PC-3 (cell line): ENCODE measurements at places on chromosomes 12 and 14. TPM values are rescaled to one million over a fixed set of nuclear protein-coding genes. Genes with fewer than 3 reads are reported as not detected.
A peak's percentile ranks its signal among the peaks of the same experiment; 100 is the strongest.

Gene KRT77
- total RNA-seq: not detected in 2 replicates

Gene KICS2
- total RNA-seq: 11.9 and 16.4 TPM in 2 replicates

Gene RAD9B
- total RNA-seq: 0.40 and 0.52 TPM in 2 replicates

DNA sequence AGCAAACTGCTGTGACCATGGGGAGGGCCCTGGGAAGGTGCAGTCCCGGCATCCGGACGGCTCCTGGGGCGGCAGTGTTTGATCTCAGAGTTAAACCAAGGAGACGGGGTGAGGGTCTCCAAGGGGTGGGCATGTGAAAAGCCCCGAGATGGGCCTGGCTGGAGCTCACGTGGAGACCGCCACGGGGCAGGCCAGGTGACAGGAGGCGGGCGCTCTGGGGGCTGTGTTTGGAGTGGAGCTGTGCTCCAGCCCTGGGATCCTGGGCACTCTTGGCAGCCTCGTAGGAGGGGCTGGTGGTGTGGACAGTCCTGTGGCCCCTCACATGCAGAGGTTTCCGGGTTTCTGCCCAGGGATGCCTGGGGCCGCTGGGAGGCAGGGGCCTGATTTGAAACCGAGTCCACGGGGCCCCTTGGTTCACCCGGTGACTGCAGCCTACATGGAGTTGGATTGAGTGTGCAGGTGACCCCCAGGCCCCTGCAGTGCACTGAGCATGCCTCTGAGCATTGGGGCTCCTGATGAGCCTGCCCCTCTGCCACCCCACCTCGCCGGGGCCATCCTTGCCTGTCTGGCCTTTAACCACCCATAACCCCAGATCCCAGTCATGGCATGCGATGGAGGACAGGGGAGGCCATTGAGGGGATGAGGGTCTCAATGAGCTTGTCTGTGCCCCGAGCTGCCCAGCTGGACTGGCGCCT is 8.4 kb downstream of the KIF26A start:
- DNase-seq: no peak

- no peak for DNase-seq
Observed at GRCh38 chr14:100472094-100472455, 115.1 kb downstream of the BEGAIN start.

DNA sequence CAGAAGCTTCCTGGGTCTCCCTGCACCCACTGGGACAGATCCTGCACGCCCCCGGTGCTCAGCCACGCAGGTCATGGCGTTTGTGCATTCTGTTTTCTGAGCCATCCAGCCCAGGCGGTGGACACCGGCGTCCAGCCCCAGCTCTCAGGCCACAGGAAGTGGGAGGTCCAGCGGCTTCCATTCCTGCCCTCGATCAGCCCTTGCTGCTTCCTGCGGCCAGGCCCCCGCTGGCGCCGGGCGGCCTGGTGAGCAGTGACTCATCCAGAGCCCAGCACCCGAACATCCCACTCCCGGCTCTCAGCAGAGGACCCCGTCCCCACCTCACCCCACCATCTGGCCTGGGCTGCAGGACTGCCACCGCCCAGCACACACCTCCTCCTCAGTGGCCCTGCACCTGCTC is 18.0 kb upstream of the NUDT14 start:
- no peak for DNase-seq

DNA sequence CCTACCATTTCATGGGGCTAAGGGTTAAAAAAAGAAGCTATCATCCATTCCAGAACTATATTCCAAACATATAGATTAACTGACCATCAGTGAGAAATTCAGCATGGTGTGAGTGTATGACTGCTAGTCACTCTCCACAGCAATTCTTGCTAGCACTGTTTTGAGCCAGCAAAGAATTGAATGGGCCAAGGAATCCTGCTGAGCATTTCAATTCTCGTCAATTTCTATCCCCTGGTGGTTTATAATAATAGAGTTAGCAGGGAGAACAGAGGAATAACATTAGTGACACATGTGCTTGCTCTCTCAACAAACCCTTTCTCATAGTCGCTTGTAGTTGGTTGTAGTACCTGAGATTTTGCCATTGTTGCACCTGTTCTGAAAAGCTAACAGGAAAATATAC is 7.2 kb downstream of the MBIP start:
- no peak for DNase-seq

DNA sequence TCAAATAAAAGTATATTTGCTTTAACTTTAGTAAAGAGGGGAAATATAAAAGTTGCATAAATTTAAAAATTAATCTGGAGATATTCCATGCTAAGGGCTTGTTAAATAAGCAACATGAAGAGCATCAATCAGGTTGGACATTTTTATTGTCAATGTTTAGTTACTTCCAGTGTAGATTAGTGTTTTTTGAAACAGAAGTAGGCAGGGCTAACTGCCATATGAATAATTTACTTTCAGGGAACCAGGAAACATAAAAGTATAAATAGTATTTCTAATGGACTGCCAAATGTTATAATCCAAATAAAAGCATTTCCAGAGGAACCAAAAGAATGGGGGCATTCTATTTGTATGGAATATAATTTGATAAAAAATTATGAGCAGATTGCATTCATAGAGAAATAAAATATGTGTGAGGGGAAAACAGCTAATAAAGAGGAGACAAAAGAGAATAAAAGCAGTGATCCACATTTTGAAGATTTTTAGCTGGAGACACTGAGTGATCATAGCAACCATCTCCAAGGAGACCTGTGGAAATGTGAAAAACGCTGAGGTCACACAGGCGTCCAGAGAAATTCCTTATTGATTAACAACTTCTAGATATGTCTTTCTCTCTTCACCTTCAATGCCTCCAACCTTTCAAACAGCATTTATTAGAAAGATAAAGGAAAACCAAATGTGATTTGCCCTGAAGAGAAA is 70.8 kb downstream of the SRGAP1 start:
- peak; percentile 48 for DNase-seq

GRCh38 chr12:85781766-85782165 is 54.4 kb downstream of the RASSF9 start:
- DNase-seq: no peak
